Activated CD4-positive, CD25-positive, alpha-beta regulatory T cell treated with anti-CD3 and anti-CD28 coated beads, Interleukin-2, amount 50 U/mL, for 16 hours (primary cell): ENCODE measurements at places on chromosomes 13 and 19.

DNA sequence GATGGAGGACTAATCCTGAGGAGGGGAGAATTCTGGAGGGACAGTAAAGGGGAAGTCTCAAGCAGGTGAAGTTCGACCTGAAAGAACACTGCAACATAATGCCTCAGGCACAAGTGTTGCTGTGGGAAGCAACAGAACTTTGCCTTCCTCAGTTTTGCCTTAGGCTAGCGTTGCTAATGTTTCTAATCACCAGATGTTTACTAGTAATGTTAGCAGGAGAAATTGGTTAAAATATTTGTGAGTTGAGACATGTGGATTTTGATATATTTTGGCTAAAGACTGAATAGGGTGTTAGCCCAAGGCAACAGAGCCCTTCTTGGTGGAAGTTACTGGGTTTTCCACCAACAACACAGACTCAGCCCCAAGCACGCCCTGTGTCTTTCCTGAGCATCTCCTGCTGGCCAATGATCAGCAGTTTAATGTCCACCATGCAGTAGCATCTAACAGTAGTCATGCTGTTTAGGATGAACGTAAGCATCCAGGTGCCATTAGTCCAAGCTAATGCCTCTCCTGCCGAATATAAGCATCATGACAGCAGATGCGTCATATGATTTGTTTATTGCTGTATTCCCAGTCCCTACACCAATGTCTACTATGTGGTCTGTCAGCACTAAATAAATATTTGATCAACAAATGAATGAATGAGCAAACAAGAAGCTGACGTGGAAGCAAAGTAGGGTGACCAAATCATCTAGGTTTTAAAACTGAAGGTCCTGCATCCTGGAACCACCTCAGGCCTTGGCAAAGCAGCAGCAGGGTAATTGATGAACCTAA, 511.9 kb upstream of the HTR2A start:
- no peak for DNase-seq

- DNase-seq: no peak
These were observed 33.1 kb upstream of the MTIF3 start for GRCh38 chr13:27483421-27483820.

DNA sequence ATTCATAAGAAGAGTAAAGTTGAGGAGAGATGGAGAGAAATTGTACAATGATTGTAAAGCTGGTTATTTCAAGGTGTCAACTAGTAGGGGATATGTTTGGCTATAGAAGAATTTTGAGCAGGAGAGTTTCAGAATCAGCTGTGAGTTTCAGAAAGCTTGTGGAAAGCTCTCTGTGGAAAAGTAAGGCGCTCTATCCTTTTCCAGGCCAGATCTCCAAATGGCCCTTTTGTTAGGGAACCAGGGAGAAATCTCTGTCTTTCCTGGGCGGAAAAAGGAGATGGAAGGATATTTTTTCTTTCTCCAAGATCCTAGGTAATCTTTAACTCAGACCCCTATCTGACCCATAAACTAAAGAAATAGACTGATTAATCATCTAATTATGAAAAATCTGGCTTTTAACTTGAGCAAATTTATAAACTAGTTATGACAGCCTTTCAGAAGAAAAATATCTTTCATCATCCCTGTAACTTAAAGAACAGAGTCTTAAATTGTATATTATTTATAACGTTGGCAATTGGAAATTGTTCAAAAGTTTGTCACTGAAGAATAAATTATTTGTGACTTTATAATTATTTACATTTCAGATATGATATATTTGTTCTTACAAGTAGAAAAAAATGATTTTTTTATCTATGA, 34.5 kb downstream of the SPRY2 start:
- no peak for DNase-seq

DNA sequence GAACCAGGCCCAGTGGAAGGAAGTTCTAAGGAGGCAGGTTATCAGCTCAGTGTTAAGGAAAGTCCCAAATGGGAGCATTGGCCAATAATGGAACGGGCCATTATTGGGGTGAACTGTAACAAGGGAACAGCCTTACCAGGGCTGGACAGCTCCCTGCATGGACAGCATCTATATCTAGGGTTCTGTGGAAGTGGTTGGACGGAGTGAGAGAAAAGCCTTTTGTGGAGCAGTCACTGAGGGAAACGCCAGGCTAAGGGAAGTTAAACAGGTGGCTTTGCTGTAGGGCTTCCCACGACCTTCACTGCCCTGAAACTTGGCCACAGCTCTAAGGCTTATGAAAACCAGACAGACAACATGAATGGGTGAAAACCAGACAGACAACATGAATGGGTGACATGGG, 17.0 kb downstream of the POU2F2 start:
- no peak for DNase-seq

- no peak for DNase-seq
These were observed 35.5 kb downstream of the SIPA1L3 start for GRCh38 chr19:37942516-37942902.

- peak; percentile 72 for DNase-seq
These were observed 11.1 kb upstream of the ARRDC2 start for GRCh38 chr19:17996826-17997316.

GRCh38 chr19:43286096-43286495, 16.8 kb upstream of the PSG9 start:
- DNase-seq: no peak

GRCh38 chr19:11699931-11700794, 38.6 kb downstream of the ZNF823 start:
- no peak for DNase-seq

- DNase-seq: no peak
These were observed 644 bp downstream of the MED26 start for GRCh38 chr19:16627193-16627927.

DNA sequence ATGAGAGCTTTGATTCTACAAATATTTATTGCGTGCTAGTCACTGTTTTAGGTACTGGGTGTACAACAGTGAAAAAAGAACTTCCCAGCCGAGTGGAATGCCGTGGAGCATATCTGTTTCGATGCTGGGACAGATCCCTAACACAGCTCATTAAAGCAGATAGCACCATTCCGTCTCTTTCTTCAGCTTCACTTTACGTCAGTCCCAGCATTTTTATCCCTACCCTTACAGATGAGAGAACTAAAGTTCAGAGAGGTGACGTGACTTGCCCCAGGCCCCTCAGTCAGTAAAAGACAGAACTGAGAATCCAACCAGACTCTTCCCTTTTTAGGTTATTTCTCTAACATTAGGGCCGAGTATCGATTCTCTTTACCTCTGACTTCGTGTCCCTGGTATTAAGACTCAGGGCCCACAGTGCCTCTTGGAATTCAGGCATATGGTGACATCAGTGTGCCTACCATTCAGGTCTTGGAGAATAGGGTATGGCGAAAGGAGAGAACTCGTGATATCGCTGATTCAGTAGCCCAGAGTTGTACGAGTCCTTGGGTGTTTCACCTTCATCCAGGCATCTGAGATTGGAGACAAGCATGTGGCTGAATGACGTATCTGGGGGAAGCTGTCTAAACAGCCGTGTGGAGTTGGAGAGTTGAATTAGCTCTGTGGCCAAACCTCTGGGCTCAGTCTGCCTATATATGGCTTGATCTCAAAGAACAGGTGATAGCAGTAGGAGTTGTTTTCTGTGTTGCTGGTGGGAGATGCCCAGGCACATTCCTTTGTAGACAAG, 27.1 kb downstream of the ACTN4 start:
- no peak for DNase-seq

- DNase-seq: no peak
These were observed 94.3 kb upstream of the USP29 start for GRCh38 chr19:57025491-57025890.

- no peak for DNase-seq
These were observed 91.1 kb downstream of the STOML3 start for GRCh38 chr13:38899571-38899970.

DNA sequence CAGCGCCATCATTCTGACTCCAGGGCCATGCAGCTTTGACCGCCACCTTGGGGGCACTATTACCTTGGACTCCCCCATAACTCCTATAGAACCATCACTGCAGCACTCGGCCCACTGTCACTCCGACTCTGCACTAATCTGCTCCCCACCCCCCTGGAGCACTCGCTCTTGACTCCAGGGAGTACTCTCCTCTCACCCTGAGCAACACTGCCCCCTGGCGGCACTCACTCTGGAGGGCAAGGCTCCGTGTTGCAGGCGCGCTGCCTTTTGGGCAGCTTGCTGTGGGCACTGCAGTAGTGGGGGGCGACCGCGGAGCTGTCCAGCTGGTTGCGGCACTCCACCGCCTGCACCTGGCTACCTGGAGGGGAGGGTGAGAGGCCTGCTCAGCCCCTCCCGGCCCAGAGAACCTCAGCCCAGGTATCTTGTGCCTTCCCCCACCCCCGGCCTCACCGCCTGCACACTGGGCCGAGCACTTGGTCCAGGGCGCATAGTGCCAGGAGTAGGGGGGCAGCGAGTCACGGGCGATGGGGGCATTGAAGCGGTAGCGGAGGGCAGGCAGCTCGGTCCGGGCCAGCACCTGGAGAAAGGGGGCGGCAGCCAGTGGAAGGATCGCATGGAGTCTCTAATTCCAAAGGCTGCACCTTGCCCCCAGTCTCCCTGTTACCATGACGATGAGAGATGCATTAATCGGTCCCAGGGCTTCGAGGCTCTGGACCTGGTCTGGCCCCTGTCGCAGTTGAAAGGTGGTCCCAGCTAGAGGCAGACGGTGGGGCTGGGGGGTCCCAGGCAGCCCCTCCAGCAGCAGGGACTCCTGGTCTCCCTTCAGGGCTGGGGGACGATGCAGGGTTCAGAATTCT, 8.9 kb upstream of the MYO1F start:
- peak; percentile 45 for DNase-seq

DNA sequence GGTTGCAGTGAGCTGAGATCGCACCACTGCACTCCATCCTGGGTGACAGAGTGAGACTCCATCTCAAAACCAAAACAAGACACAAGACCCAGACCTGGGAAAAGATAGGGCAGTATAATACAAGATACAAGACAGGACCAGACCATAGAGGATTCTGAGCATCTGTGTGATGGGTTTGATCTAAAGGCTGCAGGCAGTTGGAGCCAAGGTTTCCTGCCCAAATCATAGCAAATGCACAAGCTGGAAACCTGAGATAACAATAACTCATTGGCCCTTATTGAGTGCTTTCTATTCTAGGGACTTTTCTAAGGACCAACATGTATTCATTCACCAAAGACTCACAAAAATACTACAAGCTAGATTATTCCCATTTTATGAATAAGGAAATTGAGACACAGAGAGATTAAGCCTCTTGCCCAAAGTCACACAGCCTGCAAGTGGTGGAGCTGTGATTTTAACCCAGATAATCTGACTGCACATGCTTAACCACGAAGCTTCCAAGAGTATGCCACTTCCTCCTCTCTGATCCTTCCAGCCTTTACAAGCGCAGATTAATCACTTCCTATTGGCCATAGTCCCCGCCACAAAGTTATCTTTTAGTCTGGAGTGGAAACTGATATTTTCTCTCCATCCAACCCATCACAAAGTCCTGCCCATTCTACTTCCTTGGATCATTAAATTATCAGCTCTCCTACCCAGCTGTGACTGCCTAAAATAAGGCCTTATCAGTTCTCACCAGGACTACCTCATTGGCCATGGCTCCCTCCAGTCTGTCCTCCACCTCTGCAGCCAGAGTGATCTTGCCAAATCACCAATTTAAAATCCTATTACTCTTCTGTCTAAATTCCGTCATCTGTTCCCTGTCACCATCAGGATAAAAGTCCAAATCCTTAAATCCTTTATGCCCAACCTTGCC, 147.2 kb downstream of the FLT1 start:
- DNase-seq: no peak

DNA sequence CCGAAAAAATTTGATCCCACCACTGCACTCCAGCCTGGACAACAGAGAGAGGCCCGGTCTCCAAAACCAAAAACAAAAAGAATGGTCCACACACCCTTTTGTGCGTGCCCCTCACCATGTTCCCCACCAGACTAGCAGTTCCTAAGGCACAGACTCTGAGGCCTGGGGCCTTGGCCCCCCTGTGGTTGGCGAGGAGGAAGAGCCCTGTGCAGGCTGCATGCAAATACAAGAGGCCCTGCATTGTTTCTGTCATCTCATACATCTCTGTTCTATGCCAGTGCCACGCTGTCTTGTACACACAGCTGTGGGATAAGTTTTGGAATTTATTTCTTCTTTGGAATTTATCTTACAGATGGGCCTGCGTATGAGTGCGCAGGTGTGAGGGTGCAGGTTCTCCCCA, 4.7 kb upstream of the YJEFN3 start:
- DNase-seq: no peak

- DNase-seq: peak; percentile 14
These were observed 441 bp upstream of the ZNF559 start for GRCh38 chr19:9323557-9323918.

DNA sequence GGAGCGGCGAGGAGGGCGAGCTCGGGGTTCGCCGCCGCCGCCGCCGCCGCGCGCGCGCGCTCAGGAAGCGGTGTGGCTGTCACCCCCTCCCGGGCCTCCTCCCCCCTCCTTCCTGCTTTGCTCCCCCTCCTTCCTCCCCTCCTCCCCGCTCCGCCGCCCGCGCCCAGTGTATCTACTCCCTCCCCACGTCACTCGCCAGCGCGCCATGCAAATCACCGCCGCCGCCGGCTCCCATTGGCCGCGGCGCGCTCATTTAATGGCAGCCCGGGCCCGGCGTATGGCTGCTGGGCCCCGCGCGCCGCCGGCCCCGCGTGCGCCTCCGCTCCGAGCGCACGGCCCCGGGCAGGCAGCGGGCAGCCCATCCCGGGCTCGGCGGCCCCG, 335 bp upstream of the SOX1 start:
- no peak for DNase-seq

GRCh38 chr13:43140985-43141384, 117.6 kb downstream of the DNAJC15 start:
- no peak for DNase-seq

DNA sequence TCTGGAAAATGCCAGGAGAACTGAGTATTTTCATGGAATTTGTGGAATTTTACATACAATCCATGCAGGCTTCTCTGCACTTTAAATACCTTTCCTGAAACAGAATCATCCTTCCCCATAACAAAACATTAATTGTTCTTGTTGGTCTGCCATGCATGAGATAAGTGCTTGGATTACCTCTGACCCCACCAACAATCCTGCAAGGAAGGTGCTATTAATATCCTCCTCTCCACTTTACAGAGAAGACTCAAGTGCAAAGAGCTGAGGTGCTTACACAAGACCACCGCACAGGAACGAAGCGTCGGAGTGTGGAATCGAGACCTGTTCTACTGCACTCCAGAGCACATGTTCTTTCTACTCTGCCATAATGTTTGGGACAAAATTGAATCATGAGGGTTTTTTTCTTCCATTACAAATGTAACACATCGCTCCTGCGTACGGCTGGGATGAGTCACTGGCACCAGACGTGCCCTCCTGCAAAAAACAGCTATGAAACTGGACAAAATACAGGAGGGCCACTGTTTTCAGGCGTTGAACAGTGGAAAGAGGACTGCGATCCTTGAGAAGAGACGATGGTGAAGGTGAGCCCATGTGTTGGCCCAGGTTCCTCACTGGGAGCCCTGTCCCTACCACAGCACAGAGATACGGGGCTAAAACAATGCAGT, 12.9 kb upstream of the LRRC4B start:
- no peak for DNase-seq
